AG10803 (cell line): ENCODE measurements at places on chromosomes 16 and 17.
A peak's percentile ranks its signal among the peaks of the same experiment; 100 is the strongest.

- DNase-seq: peak; percentile 45
Measured at GRCh38 chr16:65600629-65601028, 478.8 kb upstream of the CDH11 start.

DNA sequence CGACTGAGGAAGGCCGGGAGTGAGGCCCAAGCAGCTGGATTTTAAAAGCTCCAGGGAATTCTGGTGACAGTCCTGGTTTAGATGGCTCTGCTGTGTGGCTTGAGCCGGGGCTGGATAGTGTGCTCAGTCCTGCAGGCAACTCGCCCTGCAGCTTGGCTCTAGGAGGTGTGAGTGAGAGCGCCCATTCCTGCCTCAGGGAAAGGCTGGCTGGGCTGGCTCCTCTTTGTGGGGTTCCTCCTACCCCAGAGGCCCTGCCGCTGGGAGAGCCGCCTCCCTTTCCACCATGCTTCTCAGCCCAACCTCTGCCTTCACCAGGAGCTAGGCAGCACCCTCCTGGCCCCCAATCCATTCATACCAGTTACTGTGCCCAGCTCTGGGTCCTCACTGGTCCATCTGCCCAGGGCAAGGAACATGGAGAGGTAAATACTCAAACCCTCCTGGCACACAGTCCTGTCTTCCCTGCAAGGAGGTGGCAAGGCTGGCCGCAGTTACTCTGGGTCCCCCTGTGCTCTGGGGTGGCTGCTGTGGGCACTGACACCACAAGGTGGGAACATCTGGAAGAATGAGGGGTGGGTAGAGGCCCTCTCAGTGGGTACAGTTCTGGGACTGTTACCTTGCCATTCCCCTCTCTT, 47.1 kb downstream of the VAC14 start:
- DNase-seq: no peak

DNA sequence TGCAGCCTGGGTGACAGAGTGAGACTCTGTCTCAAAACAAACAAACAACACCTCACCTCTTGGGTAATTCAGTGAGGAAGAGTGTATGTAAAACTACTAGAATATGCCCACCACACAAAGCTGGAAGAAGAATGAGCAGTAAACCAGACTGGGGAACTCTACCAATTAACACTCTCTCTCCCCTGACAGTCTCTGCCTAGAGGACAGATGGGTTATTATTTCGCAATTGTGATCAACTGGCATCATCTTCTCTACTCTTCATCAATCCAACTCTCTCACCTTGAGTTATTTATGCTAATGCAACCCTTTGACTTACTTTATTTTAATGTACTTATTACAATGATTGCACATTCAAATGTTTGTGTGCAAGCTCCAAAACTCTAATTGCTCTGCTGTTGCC, 205.6 kb downstream of the XYLT1 start:
- DNase-seq: no peak

DNA sequence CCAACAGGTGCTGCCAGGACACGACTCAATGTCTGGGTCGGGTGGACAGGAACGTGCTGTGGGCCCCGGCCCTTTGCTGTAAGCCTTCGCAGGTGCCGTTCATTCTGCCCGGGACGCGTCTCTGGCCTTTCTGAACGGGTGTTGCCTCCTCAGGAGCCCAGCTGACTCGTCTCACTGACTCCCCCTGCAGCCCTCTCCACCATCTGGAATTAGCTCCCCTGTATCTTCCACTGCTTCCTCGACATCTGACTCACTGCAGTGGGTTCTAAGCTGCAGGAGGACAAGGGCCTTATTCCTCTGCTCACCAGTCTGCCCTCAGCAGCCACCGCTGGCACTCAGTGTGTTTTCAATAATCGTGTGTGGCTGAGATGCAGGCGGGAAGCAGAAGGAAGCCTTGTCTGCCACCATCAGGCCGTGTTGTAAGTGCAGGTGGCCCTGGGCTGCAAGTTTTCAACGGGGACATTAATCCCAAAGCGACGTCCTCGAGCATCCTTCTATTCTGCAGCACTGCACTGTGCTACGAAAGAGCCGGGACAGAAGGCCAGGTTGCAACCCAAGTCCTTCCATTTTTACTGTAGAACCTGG, 256.2 kb downstream of the FOXL1 start:
- peak; percentile 35 for DNase-seq

DNA sequence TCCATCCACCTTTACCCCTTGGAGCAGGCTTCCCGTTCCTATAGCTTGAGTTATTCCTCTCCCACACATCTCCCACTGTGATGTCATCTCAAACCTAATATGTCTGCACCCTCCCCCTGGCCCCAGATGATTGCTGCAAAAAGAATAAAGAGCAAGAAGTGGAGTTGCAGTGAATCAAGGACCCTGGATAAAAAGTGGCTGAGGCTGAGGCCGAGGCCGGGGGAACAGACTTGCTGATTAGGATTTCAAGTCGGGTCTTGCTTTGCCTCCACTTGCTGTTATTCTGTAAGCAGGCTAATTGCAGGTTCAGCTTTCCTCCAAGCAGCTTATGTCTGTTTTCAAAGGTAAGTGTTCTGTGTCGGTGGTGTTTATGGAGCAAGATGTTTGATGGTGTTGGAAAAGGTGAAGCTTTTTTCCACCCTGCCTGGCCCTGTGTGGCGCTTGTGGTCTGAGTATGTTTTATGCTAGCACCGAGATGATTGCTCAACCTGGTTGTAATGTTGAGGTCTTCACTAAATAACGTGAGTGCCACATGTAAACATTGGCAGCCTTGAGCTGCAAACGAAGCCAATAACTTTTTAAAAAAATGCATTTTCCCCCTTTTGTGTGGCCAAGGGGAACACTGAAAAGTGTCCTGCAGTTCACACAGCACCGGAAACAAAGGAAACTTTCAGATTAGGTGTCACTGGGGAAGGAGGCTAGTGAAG, 15.4 kb downstream of the HS3ST3B1 start:
- peak; percentile 72 for DNase-seq
